ENCODE measurements at places on chromosomes 12 and 14. TPM values are rescaled to one million over a fixed set of nuclear protein-coding genes. Genes with fewer than 3 reads are reported as not detected.

NEUROD4 gene
- total RNA-seq = not detected

DNA sequence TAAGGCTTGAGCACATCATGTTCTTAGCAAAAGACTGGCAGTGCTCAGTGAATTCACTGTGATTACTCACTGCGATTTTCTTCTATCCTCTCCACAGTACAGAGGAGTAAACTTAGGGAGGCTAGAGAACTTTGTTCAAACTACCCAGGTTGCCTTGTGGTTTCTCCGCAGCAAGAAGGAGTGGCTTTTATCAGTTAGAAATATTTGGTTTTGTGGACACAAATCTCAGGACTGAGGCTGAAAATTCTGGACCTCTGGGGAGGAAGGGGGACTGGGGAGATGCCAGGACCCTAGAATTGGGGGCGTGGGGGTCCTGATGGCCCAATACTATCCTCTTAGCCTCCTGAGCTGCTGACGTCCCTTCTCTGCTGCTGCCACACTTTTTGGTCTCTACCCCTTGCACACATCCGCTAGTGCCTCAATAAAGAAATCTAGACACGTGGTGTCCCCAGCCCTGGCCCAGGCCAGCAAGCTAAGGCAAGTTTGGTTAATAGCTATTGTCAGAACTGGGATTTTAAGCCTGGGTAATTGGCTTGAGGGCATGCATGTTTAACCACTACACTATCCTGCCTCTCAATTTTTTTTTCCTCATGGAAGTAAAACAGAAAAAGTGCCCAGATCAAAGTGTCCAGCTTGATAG lies 842 bp downstream of the OAS2 start:
- peak; percentile 50 for DNase-seq

NAV3 gene
- 1.6 TPM for total RNA-seq

- DNase-seq = peak; percentile 77
Observed at GRCh38 chr14:97978341-97978740, 1181.2 kb downstream of the VRK1 start.

- DNase-seq = no peak
Observed at GRCh38 chr14:91714805-91715204, 17.1 kb downstream of the CATSPERB start.

GRCh38 chr14:93065272-93065730 lies 50.4 kb downstream of the ITPK1 start:
- no peak for DNase-seq

GRCh38 chr12:102052192-102053061 lies 9.4 kb downstream of the WASHC3 start:
- no peak for DNase-seq

DNA sequence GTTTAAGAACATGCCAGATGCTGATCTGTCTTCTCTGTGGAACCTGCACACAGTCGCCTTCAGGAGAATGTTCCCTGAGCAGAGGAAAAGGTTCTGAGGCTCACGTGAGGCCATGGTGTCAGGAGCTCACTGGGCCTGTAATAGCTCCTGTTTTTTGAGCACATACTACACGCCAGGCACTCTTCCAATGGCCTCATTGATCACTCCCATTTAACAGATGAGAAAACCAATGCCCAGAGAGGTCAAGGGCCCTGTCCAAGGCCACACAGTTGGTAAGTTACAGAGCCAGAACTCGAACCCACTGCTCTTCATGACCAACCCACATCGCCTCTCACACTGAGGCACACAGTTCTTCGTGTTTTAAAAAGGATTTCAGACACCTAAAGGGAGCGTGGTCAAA lies 7.3 kb upstream of the HHIPL1 start:
- no peak for DNase-seq

DNA sequence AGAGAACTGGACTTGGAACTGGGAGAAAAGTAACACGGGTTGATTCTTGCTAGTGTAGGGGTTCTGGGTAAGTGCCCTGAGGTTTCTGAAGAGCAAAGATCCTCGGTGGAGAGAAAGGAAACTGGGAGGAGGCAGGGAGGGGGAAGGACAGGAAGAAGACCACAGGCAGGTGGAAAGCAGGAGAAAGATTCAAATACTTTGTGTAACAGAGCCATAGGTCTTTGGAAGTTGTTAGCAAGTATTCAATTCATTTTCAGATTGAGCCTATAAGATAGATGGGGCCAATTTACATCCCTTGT lies 1.3 kb downstream of the PNP start:
- no peak for DNase-seq

- no peak for DNase-seq
Observed at GRCh38 chr12:97960225-97960624, 497.6 kb downstream of the RMST start.

DNA sequence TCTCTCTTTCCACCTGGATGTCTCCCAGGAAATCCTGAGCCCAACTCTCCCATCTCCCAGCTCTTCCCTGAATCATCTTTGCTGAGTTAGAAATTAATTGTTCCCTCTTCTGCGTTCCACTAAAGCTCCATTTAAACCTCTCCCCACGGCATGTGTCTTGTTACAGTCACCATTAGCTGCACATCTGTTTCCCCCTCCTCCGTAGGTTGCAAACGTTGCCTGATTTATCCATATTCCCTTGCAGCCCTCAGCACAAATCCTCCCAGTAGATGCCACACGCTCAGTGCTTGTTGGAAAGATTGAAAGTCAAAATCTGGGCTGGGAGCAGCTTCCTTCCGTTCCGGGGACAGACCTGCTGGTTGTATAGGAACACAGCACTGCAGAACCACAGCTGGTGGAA lies 90.4 kb downstream of the SLC24A4 start:
- no peak for DNase-seq

DNA sequence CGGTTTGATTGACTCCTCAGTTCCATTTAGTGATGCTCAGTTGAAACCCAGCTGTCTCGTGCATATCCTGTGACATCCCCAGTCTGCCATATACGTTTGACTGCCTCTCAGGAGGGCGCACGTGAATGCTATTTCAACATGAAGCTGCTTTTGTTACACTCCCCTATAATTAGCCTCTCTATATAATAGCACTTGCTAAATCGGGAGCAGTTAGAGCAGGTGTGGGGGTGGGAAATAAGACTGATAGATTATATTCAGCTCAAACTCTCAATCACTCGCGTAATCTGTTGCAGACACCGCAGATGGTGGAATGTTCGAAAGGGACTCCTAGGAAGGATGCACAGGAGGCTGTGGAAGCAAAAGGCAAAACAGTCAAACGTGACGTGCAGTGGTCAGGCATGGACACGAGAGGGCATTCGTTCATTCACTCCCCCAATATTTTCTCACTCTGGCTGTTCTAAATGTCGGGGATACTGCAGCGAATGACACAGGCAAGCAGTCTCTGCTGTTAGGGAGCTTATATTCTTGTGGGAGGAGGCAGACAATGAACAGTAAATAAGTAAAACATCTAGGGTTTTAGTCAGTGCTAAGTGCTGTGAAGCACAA lies 29.8 kb downstream of the KCNA1 start:
- no peak for DNase-seq

- peak; percentile 92 for DNase-seq
Observed at GRCh38 chr14:34161351-34162082, 210.6 kb upstream of the EGLN3 start.

OR6C68 gene
- total RNA-seq = not detected

DNA sequence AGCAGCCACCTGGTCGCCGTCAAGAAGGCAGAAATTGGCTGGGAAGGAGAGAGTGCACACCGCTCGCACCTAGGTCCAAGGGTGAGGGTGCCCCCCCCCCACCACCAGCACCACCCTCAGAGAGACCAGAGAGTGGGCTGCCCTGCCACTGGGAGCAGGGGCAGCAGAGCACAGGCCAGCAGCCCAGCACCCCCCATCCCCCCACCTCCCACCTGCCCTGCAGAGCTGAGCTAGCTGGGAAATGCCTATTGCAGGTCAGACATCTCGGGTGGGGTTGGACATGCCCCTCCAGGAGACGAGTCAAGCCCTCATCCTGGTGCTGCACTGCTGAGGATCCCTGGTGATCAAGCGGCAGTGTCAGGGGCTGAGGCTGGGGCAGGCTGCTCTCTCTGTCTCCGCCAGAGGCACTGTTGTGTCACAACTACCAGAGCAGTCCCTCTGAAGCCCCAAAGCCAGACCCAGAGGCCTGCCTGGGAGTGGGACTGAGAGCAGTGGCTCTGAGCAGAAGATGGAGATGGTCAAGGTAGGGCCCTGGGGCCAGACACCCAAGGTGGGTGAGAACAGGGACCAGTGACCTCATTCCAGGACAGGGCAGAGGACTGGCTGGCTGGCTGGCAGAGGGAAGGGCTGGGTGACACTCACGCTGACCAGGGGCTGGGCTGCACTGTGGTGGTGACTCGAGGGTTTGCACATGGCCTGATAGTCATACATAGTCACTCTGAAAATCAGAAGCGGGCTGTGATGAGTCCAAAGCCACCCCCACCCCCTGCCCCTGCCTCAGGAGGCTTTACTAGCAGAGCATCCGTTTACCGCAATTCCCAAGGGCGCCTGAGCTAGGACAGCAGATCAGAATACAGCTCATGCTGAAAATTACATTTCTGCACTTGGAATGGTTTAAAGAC lies 19.7 kb upstream of the LRTM2 start:
- no peak for DNase-seq

DNA sequence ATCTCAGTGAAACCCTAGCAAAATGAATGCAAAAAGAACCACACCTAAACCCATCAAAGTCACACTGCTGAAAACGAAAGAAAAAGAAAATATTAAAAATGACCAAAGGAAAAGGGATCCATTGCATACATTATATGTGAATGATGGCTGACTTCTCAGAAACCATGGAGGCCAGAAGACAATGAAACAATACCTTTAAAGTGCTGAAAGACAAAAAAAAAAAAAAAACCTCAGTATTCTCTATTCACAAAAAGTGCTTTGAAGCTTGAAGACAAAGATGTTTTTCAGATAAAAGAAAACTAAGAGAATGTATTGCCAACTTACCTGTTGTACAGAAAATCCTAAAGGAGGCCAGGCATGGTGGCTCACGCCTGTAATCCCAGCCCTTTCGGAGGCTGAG lies 4.5 kb upstream of the EVL start:
- no peak for DNase-seq

DNA sequence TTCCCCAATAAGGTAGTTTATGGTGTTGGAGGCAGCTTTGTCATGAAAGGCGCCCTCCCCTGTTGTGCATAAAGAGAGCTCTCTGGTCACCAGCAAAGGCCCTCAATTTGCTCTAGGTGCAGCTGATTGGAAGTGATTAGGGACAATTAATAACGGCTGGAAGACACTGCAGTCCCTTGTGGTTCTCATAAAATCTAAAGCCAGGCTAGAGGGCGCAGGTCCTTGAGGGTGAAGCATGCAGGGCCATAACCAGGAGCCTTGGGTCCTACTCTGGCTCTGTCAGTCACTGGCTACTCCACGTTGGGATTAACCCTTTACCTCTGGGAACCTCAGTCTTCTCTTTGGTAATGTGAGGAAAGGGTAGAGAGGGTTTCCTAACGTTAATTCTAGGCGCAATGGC lies 1.9 kb downstream of the DAAM1 start:
- DNase-seq = no peak

- DNase-seq = no peak
Observed at GRCh38 chr12:70686299-70686698, 49.1 kb upstream of the PTPRB start.

GDF3 gene
- total RNA-seq = not detected

TTC5 gene
- total RNA-seq = 10.5 TPM

MMP19 gene
- 0.53 TPM for total RNA-seq

DNA sequence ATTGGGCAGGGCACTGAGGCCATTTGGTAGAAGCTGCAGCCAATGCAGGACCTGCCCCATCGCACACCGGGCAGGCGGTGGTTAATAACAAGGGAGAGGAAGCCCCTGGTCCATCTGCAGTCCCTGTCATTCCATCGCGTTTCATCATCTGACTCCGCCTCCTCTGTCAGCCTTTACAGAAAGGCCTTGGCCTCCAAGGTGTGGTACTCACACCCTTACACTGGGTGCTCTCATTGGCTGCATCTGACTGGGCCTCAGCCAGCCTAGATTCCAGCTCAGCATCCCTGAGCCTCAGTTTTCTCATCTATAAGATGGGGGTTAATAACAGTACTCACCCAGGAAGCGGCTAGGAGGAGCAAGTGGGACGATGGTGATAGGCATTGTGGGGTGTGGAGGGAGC lies 14.7 kb upstream of the HHIPL1 start:
- DNase-seq = no peak

DNA sequence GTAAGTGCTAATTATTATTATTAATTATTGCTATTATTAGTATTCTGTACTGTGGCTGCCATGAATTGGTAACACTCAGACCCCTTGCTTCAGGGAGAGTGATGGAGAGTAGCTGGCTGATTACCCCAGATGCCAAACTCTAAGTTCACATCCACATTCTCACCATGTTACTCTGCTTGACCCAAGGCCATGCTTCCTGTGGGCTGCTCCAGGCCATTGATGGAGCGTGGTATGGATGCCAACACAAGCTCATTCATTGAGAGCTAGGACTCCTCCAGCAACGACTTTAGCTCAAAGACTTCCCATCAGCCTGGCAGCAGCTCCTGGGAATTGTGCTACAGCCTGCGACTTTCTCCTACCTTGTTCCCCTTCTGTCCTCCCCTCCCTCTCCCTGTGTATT lies 233.4 kb downstream of the MSRB3 start:
- DNase-seq = no peak

YAF2 gene
- total RNA-seq = 11.8 TPM

GRCh38 chr14:85576218-85576617 lies 46.3 kb downstream of the FLRT2 start:
- DNase-seq = no peak

DNA sequence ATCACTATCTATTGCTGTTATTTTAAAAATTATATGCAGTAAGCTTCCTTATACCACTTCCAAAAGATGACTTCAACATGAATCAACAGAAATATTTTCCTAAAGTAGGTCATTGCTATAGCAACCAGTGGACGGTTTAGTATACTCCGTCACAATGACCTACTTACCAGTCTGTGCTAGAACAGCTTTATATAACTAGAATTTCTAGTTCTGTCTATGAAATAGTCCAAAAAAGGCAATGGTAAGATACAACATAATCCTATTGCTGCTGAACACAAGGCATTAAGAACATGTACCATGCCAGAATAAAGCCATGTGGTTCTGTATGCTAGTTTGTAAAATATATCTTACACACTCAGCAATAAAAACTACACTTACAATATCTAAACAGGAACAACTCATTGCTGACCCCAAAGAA lies 40.7 kb upstream of the MTERF2 start:
- peak; percentile 99 for DNase-seq
